Hematopoietic multipotent progenitor cell treated with erythropoietin and hydrocortisone succinate and interleukin-3 and kit ligand, for 15 days (in vitro differentiated cells): ENCODE measurements at places on chromosomes 2 and 18.

- DNase-seq: no peak
Observed at GRCh38 chr2:40244675-40245074, 207.2 kb downstream of the SLC8A1 start.

- DNase-seq: no peak
Observed at GRCh38 chr2:191936882-191937405, 90.1 kb upstream of the CAVIN2 start.

DNA sequence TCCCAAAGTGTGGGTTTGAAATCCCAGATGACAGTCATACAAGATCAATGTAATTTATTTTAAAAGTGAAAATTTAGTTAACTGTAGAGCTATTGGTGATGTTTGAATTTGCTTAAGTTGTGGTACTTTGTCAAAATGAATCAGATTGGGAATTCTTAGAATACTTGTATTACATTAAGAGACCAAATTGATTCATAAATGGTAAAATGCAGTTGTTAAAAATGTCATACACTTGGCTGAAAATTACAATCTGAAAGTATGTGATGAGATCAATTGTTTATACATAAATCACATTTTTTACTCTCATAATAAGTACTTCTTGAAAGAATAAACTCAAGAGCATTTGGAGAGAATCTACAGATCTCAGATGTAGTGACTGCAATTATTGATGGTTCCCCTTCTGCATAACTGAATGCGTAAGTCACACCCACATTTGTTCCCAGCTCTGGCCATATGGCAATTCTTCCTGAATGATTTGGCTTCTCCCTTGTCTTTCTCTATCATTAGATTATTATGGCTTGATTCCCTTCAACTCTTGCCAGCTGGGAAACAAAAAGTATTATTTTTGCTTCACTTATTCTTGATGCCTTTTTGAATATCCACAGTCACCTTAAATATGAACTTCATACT is 558.5 kb downstream of the CPS1 start:
- no peak for DNase-seq

DNA sequence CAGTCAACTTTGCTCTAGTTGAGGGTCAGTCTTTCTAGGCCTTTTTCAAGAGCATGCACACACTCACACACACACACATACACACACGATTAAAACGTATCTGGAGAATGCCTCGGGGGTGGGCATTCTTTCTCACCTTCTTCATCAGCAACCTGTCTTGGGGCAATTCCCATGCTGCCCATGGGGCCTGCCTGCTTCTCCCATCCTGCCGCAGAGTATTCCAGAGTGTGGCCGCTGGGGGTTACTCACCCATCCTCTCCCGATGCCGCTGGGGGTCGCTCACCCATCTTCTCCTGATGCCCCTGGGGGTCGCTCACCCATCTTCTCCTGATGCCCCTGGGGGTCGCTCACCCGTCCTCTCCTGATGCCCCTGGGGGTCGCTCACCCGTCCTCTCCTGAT is 10.8 kb upstream of the ALLC start:
- no peak for DNase-seq

DNA sequence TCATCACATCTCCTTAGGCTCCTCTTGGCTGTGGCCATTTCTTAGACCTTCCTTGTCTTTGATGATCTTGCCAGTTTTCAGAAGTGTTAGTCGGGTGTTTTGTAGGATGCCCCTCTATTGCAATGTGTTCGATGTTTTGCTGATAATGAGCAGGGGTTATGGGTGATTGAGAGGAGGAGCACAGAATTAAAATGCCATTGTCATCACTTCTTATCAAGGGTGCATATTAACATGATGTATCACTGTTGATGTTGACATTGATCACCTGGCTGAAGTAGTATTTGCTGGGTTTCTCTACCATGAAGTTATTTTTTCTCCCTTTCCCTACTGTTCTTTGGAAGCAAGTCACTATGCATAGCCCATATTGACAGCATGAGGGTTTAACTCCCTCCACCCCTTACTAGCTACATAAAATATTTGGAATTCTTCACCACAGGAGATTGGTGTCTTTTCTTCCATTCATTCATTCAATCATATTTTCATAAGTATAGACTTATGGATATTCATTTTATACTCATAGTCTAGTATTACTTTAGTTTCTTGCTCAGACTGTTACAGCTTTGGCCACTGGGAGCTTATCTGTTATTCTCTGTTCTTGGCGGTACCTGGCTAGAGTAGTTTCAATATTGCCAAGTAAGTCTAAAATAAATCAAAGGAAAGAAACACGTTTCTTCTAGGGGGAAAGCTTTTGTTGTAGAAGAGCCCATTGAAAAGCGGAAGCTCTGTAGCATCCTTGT is 54.5 kb upstream of the TMEM87B start:
- DNase-seq: no peak

DNA sequence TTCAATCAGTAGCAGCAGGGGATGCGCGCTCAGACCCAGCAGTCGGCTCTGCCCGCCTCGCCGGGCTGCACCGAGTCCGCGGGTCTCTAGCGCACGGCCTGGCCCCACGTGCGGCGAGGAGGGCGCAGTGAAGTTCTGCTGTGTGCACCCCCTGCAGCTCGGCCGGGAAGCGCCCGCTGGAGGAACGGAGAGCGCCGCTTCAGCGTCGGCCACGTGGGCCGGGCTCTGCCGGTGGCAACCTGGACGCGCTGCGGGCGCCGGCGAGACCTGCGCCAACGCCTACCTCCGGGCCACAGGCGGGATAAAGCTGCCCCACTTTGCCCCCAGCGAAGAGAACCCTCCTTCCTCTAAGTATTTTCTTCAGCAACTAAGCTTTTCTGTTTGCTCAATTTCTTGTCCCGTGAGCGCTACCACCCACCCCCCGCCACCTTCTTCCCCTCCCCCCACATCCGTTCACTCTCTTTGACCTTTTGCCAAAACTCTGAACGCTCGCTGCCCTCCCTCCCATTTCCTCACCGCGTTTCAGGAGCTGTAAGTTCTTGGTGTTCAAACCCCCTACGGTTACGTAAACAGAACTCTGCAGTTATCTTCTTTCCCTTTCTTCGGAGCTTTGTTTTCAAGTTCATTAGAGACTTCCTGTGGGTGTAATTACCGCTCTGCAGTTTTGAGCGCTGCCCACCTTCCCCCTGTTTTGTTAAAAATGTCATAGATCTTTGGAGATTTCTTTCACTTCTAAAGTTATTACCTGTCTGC is 42.6 kb upstream of the EDAR start:
- DNase-seq: no peak

GRCh38 chr2:39411181-39411944 is 25.7 kb downstream of the MAP4K3 start:
- no peak for DNase-seq

DNA sequence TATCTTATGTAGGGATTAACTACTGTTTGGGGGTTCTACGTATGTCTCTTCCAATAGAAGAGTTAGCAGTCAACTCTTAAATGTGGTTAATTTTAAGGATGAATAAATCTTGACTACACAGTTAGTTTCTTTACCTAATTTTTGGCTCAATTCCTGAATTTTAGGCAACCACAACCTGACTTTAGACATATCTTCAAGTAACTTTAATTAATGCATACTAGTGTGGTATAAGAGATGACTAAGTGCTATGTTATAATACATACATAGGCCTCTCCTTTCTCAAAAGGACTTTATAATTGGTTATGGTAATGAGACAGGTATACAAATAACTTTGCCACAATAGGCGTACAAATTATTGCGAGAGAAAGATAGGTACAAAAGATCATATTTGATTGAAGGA is 312.0 kb downstream of the IRS1 start:
- DNase-seq: no peak

- no peak for DNase-seq
Observed at GRCh38 chr18:37285825-37286224, 279.8 kb downstream of the CELF4 start.

- DNase-seq: no peak
Observed at GRCh38 chr2:213766465-213766901, 482.2 kb downstream of the SPAG16 start.

GRCh38 chr2:158457092-158457825 is 507 bp downstream of the PKP4 start:
- DNase-seq: peak; percentile 40

DNA sequence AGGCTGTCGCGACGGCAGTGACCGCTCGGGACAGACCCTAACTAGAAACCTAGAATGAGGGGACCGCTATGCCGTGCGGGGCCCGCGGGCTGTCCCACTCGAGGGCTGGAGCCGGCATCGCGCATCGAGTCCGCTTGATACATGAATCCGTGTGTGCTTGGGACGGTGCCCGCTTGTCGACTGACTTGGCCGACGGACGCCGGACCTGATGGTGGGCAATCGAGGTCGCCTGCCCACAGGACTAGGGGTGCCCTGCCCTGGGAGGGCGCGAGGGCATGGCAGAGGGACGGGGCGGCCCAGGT is 749 bp upstream of the PTMA start:
- DNase-seq: no peak

- no peak for DNase-seq
Observed at GRCh38 chr2:98167916-98168315, 80.9 kb downstream of the VWA3B start.

DNA sequence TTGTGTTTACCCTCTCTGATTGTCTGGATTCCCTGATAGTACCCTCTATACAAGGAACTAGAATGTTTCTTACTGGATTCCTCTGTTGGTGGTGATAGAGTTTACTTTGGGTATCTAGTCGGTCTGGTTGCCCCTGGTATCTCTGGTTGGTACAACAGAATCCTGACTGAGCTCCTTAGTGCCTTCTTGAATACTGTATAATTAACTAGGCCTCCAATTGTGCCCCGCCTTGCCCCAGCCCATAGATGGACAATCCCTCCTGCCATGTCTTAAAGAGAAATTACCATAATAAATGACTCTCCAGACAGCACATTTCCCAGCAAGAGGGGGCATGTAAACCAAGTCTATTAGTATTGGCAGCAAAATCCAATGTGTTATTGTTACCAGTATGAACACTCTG is 2.3 kb downstream of the SCN1A start:
- no peak for DNase-seq

DNA sequence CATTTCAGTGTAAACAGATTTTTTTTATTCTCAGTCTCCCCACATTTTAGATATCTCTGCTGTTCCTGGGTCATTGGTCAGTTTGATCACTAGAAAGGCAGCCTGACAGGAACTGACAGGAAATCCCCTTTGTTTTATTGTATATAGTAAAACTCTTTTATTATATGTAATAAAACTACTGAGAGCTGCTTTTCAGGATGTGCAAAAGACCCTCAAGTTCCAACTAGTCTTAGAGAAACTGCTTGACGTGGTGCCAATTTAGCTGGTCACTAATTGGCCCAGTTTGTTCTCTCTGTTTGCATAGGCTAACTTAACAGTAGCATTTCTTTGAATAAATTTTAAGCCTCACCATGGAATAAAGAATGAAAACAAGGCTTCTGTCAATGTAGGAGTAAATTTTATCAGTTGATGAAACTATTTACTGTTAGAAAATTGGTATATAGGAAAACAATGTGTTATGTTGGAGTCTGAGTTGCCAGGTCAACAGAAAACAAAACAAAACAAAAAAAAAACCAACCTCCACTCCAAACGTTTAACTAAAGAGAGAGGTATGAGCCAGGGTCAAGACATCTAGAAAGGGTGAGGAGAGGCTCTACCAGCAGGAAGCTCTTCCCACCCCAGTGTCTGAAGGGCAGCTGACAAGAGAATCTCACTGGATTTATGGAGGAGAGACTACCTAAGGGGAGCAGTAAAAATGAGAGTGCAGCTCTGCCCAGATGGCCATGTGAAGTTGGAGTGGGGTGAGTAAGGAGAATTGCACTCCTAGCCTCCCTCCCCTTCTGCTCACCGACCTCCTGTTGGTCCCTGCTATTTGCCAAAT is 184.6 kb downstream of the ST6GAL2 start:
- no peak for DNase-seq

- DNase-seq: no peak
Observed at GRCh38 chr18:53254265-53254664, 914.3 kb downstream of the DCC start.

DNA sequence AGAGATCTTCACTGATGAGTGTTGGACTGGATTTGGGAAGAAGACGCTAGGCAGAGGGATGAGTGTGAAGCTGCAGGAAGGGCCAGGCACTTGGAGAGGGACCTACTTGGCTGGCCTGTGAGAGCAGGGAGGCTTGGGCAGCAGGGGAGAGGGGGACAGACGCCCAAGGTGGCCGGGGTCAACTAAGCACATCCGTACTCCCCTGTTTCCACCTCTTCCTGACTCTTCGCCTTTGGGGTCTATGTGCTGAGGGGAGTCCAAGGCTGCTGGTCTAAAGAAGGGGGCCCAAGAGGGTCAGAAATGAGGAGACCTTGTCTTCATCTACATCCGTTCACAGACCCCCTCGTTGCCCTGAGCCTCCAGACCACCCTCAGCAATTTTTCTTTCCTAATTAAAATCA is 16.7 kb downstream of the DPYSL5 start:
- DNase-seq: no peak

- no peak for DNase-seq
Observed at GRCh38 chr2:135839713-135840112, 2.7 kb upstream of the LCT start.

- DNase-seq: no peak
Observed at GRCh38 chr2:157304811-157305722, 20.6 kb downstream of the ERMN start.

- no peak for DNase-seq
Observed at GRCh38 chr2:108944601-108945331, 44.3 kb downstream of the EDAR start.

GRCh38 chr2:217695033-217695520 is 307.7 kb downstream of the TNS1 start:
- no peak for DNase-seq

DNA sequence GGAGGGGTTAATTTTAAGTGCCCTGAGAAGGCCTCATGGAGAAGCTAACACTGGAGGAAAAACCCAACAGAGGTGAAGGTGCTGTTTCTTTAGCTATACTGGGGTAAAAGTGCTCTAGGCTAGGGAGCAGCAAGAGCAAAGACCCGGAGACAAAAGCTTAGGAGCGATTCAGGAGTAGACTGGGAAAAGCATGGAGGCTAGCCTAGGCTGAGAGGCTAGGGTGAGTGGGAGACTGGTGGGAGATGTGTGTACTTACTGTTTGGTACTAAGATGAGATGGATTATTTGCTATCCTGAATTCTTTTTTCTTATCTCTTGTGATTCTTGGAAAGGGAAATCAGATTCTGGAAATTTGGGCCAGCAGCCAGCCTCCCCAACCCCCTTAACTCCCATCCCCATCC is 2.0 kb downstream of the GIGYF2 start:
- no peak for DNase-seq

DNA sequence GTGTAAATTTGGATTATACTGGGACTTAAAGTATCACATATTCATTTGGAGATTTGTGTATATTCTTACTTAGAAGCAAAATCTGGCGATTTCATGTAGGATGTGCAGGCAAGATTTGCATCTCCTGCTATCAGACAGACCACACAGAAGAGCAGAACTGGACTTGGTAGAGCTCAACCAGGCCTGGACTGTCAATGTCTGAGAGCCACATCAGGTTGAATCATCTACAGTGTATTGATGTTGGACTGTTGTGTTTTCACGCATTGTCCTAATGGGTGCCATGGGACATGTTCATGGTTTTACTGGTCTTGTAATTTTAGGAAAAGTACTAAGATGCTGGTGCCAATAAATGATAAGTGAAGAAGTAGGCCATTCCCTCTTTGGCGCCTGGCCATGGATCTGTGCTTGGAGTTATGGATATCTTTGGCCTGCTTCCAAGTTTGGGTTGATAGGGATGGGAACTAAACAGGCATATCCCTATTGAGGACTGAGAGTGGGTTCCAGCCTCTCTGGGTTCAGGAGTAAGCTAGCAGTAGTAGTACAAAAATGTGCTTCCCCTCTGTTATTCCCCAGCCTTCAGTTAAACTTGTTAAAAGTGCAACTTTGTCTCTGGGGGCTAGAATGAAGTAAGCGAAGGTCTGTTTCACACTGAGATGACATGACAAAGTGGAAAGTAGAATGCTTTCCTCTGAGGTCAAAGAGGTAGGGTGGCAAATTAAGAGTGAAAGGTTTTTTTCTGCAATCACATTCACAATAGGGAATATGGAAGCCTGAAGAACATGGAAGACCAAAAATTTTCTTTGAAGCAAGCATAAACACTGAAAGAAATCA is 49.2 kb upstream of the NEMP2 start:
- DNase-seq: no peak
